ENCODE measurements at places on chromosomes 6 and 20.
A peak's percentile ranks its signal among the peaks of the same experiment; 100 is the strongest.

DNA sequence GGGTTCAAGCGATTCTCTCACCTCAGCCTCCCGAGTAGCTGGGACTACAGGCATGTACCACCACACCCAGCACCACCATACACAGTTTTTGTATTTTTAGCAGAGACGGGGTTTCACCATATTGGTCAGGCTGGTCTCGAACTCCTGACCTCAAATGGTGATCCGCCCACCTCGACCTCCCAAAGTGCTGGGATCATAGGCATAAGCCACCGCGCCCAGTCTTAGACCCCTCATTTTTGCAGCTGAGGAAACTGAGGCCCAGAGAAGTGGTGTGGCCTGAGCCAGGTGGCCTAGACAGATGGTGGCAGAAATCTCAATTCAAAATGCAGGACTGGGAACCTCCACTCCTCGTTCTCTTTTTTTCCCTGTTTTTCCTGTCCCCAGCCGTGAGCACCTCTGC is 12.6 kb upstream of the FAM209A start:
- DNase-seq: no peak

DNA sequence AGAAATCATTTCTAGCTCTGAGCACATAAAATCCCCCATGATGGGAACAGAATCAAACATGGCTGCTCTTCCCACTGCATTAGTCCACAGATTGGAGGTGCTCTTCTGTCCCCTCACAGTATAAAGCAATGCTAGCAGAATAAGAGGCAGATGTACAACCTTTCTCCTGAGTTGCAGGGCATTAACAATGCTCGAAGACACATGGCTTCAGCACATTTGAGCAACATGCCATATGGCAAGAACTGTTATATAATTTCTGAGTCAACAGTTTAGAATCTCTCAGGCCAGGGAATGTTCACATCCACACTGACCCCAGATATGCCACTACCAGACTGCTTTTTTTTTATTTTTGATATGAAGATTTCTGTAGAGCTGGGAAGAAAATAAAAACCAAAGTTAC is 119.6 kb downstream of the KIF13A start:
- DNase-seq: no peak

DNA sequence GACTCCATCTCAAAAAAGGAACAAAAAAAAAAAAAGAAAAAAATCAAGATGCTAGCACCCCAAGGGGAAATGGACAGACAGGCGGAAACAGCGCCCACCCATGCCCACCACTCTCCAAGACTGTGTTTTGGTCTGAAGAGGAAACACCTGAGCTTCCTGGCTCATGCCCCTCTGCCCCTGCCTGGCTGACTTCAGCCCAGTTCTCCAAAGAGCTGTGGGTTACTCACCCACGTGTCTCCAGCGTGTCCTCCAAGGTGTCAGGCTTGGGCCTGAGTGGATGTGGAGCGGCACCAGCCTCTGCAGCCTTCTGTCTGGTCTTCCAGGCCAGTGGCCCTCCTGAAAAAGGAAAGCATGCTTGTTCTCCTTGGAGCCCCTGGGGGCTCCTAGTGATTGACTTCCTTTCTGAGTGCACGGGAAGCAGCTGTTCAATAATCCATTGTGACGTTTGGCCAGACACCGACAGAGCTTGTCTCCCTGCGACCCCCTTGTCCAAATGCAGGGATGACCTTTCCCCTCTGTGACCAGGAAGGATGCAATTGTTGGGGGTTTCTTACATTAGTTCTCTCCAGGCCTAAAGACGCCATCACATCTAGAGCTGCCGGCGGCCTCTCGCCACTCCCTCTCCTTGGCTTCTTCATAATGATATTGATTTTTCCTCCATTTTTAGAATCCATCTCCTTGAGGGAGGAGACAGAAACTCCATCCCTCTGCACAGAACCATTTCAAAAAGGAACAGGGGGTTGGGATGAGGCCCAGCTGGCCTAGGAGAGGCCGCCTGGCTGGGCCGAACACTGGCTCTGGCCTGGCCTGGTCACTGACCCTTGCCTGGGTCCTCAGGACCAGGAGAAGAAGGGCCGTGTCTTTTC is 58.4 kb downstream of the ADNP start:
- DNase-seq: no peak

DNA sequence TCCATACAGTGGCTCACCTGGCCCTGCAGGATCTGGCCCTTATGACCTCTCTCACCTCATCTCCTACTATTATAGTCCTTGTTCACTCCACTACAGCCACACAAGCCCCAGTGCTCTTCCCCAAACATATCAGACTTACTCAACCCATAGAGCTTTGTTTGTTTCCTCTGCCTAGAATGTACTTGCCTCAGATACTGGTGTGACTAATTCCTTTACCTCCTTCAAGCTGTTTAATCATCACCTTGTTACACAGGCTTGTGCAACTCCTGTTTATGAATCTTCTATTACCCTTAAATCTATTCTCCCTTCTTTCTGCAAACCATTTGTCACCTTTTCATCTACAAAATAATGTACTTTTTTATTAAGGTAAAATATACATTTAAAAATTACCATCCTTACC is 3.2 kb downstream of the DEFB125 start:
- DNase-seq: no peak

GRCh38 chr6:25944688-25945574 is 14.4 kb upstream of the SLC17A2 start:
- DNase-seq: peak; percentile 67

DNA sequence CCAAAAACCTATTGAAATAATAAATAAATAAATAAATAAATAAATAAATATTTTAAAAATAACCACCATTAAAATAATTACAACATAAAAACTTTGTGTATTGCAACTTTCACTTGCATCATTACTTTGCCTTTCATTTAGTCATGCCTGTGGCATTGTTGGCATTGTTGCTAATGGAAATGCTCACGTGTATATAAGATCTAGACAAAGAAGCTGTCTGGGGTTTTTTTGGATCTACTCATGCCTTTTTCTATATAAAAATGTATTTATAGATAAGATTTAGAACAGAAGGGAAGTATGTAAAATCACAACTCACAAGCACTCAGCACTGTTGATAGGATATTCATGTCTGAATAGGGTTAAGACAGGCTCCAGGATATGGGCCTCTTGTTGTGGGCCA is 27.9 kb downstream of the GFRA4 start:
- DNase-seq: no peak

DNA sequence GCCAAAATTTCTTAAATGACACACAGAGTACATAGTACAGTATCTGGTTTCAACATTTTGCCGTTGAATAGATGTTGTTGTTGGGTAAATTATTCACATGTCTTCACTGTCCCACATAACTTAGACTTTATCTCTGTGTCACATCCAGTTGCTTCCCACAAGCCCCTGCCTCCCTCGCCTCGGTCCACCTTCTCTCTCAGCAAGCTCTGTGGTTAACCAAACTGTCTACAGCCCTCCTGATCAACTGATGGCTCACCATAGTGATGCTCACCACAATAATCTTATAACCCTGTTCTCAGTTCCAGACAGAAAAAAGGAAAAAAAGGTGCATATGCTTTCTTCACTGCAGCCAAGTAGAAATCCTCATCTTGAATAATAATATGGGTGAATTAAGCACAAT is 23.0 kb downstream of the IL17F start:
- DNase-seq: peak; percentile 76

- no peak for DNase-seq
Measured at GRCh38 chr6:27101824-27102223, 145.7 kb upstream of the PRSS16 start.

- DNase-seq: peak; percentile 33
Measured at GRCh38 chr6:138988469-138988834, 399 bp upstream of the REPS1 start.

GRCh38 chr6:53943395-53943794 is 148.6 kb downstream of the LRRC1 start:
- no peak for DNase-seq

GRCh38 chr20:14477125-14477524 is 139.7 kb upstream of the FLRT3 start:
- no peak for DNase-seq

DNA sequence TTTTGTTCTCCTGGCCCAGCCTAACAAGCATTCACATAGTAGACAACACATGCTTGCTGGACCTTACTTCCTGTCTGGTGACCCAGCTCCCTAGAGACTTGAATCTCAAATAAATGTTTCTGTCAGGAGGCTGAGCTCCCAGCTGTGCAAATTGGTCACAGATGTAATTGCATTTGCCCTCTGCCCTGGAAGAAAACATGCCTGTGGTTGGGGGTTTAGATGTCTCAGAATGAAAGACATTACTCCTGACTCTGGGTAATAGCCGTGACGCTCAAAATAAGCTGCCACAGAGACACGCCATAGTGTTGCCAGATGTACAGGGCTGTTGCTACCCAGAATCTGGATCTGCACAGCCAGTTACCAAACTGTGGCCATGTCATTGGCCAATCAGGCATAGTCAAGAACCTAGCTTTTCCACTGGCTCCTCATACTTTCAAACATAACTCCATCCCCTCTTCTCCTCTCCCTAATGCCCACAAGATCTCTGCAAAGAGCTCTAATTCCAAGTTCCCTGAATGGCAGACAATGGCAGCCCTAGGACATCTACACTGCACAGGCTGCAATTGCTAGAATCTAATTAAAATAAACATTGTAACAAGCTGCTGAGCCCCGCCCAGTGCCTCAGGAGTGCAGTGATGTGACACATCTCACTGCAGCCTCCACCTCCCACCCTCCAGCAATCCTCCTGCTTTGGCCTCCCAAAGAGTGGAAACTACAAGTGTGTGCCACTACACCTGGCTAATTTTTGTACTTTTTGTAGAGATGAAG is 32.8 kb upstream of the GMPR start:
- DNase-seq: no peak

DNA sequence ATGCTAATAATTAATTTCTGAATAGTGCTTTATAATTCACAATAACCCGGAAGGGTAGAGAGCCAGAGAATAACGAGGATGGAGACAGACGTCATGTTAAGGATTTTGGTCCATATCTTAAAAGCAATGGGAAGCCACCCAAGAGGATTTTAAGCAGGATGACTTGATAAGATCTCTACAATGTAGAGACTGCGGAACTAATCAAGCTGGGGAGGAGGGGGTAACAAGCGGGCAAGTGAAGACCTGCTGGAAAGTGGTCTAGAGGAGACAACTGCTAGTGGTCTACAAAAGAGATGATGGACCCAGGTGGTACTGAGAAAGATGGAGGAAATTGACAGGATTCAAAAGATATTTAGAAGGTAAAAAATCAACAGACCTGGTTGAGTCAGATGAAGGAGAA is 7.2 kb downstream of the ZBTB2 start:
- no peak for DNase-seq

DNA sequence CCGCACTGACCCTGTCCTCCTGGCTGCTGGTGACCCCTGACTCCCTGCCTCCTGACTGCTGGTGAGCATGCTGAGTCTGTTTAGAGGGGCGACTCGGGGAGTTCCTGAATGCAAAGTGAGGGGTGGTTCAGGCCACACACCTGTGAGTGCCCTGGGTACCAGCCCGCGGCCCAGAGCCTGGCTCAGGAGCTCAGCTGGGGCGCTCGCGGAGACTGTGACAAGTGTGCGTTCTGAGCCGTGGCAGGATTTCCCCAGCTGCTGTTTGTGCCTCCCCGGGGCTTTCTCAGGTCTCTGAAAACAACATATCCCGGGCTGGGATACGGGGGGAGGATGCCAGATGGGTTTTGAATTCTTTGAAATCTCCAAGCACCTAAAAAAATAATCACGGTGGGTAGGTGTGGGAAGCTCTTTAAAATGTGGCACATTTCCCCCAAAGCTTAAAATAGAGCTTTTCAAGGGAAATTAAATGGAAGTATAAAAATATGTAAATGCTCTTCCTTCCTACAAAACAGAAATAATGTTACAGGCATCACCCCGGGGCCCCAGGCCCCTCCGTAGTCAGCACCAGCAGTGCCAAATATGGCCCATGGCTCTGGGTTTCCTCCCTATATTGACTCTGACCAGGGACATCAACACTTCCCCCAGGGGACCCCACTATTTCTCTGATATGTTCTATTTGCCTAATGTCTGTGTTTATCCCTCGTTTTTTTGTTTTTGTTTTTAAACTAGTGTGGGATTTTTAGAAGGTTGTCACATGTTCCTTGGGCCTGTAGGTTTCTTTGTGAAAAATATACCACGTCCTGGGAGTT is 49.9 kb upstream of the TAGAP start:
- no peak for DNase-seq

- peak; percentile 28 for DNase-seq
Measured at GRCh38 chr6:87628881-87629280, 38.9 kb downstream of the ORC3 start.

GRCh38 chr6:128327890-128328289 is 192.5 kb downstream of the PTPRK start:
- peak; percentile 77 for DNase-seq

DNA sequence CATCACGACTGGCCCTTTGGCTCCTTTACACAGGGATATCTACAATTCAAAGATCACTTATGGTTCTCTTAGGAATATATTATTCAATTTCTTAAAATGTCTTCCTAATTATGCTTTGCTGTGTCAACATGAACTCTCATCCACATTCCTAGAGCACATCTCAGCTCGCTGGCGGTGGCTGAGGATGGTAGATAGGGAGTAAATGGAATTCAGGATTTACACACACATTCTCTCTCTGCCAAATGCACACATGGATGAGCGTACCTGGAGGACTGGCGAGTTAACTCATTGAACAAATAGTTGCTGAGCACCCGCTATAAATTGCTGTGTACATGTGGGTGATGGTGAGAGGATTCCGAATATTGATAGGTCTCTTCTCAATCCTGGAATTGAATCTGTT is 4.8 kb upstream of the MRPS10 start:
- DNase-seq: no peak

GRCh38 chr20:39799366-39799965 is 837.3 kb downstream of the DHX35 start:
- no peak for DNase-seq

DNA sequence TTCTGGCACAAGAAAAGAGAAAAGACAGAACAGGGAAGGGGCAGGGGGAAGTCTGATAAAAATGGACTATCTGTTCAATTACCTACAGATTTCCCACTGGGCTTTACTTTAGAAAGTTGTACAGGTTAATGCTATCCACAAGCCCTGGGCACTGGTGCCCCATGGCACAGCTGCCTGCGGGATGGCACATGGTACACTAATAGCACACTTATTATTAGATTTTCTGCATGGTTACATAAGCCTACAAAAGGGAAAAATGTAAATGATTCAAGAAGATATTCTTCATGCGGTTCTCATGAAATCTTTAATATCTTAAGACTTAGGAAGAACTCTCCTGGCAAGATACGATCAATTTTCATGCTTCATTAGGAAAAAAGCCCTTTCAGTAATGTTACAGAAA is 137.5 kb downstream of the GMPR start:
- DNase-seq: no peak

DNA sequence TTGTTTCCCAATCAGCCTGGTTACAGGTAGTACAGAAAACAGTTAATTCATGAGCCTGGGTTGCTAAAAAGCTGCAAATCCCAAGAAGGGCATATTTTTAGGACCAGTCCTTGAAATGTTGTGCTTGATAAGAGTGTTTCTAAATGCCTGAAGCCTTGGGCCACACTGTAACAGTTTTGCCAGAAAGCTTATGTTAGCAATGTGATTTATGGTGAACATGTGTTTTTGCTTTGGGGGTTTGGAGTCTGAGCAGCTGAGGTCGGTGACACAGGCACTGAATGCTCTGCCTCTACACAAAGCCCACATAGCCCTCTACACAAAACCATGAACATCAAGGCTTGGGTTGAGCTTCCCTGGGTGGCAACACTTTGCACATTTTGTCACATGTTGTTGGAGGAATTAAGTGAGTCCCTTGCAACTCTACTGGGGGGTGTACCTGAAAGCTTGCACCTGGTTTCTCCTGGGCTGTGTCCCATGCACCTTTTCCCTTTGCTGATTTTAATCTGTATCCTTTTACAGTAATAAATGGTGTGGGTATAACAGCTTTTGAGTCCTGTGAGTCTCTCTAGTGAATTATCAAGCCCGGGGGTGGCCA is 22.2 kb downstream of the AHI1 start:
- no peak for DNase-seq

- DNase-seq: no peak
Measured at GRCh38 chr6:44920952-44921491, 407.1 kb upstream of the RUNX2 start.
